Stimulated activated CD4-positive, alpha-beta T cell treated with anti-CD3 and anti-CD28 coated beads, Interleukin-4, amount 100 ng/mL, for 4 hours (primary cell): ENCODE measurements at places on chromosomes 6 and 20.

GRCh38 chr6:17057322-17057721 lies 44.5 kb upstream of the STMND1 start:
- DNase-seq, result no peak

- no peak for DNase-seq
Observed at GRCh38 chr6:43800298-43800623, 30.2 kb downstream of the VEGFA start.

DNA sequence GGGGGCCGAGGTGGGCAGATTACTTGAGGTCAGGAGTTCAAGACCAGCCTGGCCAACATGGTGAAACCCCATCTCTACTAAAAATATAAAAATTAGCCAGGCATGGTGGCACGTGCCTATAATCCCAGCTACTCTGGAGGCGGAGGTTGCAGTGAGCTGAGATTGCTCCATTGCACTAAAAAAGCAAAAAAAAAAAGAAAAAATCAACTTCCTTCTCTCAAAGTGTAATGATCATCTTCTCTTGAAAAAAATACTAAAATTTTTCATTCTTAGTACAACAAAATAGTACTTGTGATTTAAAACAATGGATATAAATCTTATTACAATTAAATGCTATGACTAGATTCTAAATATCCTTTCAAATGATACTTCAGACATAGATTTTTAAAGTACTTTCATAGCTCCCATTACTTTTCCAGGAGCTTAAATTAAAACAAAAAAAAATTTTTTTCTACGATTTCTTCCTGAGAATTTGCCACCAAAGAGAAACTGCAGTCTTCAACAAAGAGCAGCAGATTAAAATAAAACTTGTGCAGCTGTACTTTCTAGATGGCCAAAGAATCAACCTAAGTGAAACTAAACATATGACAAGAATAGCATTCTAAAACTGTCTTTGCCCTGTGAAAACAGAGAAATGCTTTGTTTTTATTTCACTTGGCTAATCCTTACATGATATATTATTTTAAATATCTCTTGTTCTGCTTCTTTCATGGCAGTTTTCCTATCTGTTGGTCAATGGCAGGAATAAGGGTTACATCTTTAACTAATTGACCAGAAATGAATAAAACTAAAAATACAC lies 75.2 kb downstream of the MAP3K5 start:
- no peak for DNase-seq

- no peak for DNase-seq
Observed at GRCh38 chr6:166567107-166567506, 19.4 kb downstream of the RAMACL start.

GRCh38 chr20:61370841-61371303 lies 118.8 kb downstream of the CDH4 start:
- DNase-seq, result no peak

DNA sequence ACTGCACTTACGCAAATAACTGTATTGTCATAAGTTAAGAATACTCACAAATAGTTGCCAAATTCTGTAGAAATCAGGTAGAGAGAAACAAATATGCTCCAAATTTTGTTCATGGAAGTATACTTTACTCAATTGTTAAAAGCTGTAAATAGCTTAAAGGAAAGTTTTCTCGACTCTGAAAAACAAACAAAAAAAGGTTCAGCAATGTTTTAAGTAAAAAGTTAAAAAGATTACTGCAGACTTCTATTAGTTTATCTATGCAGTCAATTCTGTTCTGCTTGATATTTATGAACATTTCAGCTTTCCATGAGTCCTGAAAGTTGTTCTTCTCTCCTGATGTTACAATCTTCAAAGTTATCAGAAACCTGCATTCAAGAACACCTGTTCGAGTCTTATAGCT lies 37.5 kb upstream of the FAM8A1 start:
- DNase-seq, result no peak

DNA sequence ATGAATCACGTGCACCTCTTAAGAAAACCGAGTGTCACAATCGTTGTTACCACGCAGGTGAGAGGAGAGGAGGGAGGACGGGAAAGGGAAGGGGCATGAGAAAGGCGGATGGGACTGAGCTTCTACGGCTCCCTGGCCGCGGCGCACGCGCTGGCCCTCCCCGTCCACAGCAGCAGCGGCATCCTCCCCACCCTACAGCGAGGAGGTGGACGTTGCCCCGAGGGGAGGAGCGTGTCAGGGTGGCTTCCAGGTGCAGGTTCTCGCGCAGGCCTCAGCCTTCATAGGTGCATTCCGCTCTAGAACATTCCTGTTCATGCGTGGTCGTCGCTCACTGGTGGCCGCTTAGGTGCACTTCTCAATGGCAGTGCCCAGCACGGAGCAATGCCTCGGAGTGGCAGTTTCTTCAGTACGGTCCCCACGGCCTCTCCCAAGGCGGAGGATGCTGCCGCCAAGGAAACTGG lies 29.7 kb upstream of the AFDN start:
- DNase-seq, result no peak

DNA sequence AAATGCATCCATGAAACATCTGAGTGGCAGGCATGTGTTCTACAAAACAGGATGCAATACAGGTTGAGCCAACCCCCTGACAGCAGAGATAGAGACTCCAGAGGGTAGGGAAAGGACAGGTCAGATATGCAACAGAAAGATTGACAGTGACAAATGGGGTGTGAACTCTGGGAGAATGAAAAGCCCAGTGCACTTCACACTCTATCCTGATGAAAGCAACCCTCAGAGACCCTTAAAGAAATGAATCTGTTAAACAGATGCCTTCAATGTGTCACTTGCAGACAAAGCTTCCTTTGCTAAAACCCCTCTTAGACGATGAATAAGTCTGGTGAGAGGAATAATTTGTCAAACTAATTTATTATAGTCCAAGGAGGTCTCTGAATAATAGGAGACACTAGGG lies 89.9 kb downstream of the RFPL4B start:
- no peak for DNase-seq

DNA sequence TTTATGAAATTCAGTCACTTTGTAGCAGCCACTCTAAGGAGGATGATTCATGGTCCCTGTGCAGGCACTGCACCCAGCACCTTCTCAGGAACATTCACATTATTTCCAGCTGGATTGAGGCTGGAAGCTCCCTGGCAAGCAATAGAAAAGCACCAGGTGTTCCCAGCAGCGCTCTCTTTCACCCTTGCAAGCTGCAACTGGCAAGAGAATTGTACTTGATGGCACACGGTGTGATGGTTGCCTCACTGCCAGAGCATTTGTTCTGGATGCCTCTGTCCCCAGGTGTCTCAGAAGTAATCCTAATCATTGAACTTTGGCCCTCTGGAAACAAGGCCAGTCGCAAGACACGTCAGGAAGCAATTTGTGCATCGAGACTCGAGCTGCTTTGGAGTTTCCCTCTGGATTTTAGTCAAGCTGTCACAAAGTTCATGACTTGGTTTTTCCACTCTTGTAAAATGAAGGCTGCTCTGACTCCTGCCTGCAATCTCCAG lies 24.9 kb upstream of the PHACTR2 start:
- DNase-seq, result no peak

DNA sequence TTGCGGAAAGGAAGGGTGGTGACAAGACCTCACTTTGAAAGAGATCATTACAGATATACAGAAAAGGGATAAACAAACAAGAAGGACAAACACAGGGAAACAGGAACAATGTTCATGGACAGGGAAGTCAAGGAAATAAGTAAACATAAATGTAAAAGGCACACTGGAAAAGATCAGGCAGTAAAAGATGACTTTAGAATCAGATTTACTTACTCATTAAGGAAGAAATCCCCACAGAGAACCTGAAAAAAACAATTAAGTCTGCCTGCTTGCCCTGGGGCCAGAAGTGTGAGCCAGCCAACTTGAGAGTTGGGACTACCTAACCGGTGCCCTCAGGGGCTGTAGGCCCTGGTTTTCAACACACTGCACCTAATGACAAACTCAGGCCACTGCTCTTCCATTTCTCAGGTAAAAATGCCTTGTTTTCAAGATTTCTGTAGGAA lies 1.7 kb downstream of the APMAP start:
- no peak for DNase-seq

DNA sequence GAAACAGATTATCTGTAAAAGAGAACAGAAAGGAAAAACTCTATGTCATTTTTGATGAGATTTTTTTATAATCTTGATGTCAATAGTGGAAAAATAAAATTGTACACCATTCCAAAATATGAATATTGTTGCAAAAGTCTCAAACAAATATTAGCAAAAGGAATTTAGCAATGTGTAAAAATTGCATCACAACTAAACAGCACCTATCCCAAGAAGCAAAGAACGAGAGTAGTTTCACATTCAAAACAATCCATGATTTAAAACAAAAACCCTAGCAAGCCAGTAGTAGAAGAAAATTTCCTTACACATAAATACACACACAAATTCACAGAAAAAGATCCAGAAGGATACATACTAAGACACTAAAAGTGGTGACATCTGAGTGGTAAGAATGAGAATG lies 38.4 kb downstream of the LCA5 start:
- no peak for DNase-seq

DNA sequence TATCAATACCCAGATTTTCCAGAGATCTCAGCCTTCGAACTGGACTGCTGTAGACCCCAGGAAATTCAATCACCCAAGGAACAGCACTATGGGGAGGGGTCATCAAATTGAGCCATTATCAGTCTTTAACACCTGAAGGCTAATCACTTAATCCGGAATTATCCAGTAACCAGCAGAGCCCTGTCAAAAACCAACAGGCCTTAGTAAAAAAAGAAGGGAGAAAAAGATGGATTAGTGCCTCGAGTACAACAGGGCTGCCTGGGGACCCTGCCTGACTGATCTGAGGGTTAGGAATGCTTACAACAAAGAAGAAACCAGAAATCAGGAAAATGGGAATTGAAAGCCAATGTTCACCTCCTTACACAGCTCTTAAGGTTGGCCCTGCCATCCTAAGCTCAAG lies 7.6 kb downstream of the RRAGD start:
- no peak for DNase-seq

DNA sequence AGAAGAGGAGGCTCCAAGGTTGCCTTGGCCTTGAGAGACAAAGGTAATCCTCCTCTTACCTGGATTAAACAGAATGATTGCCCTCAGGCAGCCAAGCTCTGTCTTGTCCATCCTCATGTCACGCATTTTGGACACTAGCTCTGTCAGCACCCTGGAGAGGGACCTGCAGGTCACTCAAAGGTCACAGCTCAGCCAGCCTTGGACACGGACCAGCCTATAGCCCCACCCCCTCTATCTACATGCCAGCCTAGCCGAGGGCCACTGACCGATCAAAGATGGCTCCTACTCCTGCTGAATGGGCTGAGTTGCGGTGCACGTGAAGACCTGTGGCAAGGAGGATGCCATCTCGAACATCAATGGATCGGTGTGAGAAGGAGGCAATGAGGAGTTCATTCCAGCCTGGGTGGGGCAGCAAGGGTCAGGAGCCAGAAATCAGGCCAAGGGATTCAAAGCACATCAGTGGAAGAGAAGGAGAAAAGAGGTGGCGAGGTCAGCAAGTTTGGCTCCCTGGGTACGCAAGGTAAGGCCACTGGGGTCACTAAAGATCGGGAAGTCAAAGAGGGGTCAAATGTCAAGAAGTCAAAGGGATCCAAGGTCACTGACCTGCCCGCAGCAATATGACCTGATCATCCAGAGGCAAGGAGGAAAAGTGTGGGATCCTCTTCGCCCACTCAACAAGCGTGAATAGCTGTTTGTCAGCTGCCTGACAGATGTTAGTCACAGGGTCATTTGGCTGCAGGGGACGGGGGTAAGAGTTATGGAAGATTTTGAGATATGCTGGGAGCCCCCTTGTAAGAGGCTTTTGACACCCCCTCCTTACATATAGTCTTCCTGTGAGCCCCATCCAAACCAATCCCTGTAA lies 3.3 kb upstream of the COL11A2 start:
- no peak for DNase-seq

- peak; percentile 14 for DNase-seq
Observed at GRCh38 chr20:21100578-21101452, 5.3 kb downstream of the LINC00237 start.

- no peak for DNase-seq
Observed at GRCh38 chr6:90048206-90048967, 154.1 kb downstream of the GJA10 start.

DNA sequence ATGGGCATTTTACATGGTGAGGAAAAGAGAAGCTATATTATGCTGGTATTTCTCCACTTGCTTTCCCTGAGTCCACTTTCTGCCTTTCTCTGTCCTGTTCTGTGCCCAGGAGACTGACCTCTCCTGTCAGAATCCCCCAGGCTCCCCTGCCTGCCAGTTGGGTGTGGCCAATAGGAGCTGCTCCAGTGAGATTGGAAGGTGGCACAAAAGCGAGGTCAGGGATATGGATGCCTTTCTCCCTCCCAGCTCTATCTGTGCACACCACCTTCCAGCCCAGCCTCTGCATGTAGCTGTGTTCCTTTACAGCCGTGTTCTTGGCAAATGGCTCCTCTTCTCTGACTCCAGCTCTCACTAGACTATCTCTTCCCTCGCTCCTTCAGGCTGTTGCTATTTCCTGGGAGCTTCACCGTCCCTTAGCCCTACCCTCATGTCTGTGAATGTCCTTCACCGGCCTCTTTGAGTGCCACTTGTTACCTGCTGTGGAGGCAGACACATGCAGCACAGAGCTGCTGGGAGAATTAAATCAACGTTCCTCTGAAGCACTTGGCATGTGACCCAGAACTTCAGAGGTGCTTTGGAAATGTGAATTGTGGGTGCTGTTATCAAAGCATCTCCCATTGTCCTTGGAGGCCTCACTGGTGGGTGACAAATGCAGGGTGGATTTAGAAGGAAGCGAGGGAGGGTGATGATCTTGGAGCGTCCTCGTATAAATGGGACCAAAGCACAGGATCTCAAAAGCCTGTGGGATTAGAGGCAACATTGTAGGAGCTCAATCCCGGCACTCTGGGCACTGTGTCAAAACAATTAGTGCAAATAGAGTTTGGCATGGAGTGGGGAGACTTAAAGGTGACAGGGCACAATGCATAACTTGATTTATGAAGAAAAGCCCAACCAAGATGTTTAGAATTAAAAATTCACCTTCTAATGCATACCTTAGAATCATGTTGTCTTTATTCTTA lies 28.9 kb upstream of the RALGAPA2 start:
- DNase-seq, result no peak

DNA sequence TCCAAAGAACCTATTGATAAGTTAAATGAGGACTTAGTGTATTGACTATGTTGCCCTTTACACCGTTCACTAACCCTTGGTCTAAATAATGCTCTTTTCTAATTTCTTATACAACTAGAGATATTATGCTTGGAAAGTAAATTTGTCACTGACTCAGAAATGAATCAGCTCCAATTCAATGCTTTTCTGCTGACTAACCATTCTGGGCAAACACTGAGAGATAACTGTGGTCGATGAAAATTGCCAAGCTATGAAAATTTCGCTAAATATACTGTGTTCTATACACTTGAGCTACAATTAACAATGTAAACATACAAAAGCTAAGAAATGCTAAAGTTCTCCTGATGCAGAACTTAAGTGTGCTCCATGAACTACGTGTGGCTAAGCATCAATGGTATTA lies 23.1 kb upstream of the FBXO9 start:
- no peak for DNase-seq
